ENCODE measurements at places on chromosomes 2 and 18.

- no peak for DNase-seq
Measured at GRCh38 chr2:24434541-24434940, 56.5 kb upstream of the NCOA1 start.

DNA sequence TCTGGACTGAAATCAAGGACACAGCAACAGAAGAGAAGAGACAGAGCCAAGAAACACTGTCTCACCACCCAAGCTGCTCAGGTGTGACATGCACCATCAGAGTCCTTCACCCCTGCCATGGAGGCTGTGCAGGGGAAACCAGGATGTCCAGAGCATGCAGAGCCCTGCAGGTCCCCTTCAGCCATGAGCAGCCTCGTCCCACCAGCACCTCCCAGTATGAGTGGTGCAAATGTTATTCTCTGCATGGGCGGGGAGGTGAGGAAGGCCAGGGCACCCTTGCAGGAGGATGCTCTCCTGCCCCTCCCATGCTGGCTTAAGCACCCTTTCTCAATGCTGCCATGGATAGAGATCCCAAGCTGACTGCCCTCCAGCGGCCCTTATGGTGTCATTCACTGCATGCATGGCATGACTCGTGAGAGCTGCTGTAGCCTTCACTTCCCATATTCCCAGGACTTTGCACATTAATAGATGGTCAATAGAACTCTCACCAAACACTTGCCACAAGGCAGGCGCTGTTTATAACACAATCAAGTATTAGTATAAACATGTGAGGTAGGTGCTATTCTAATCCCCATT lies 171.0 kb downstream of the ANAPC1 start:
- DNase-seq, result no peak

GRCh38 chr2:196535742-196536141 lies 103.8 kb upstream of the CCDC150 start:
- no peak for DNase-seq

DNA sequence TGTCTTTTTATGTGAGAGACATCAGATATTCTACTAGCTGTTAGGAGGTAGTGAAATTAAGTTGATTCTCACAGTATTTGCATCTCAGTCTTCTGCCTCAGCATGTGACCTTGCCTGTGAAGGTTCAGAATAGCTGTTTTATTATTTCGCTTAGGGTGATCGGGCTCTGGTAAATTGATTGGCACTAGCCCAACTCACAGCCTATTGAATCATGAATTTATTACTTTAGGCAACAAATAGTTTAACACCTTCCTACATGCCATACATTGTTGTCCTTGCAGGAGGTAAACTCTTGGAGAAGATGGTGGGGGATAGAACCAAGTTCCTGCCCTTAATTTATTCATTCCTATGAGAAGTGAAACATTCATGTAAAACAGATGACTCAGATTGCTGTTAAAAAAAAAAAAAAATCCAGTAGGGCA lies 101.9 kb downstream of the GPD2 start:
- DNase-seq, result no peak

Measured in activated T-cell treated with anti-CD3 and anti-CD28 coated beads, Interleukin-2, amount 50 U/mL, for 72 hours (primary cell).